ENCODE measurements at places on chromosomes 6 and 20.

DNA sequence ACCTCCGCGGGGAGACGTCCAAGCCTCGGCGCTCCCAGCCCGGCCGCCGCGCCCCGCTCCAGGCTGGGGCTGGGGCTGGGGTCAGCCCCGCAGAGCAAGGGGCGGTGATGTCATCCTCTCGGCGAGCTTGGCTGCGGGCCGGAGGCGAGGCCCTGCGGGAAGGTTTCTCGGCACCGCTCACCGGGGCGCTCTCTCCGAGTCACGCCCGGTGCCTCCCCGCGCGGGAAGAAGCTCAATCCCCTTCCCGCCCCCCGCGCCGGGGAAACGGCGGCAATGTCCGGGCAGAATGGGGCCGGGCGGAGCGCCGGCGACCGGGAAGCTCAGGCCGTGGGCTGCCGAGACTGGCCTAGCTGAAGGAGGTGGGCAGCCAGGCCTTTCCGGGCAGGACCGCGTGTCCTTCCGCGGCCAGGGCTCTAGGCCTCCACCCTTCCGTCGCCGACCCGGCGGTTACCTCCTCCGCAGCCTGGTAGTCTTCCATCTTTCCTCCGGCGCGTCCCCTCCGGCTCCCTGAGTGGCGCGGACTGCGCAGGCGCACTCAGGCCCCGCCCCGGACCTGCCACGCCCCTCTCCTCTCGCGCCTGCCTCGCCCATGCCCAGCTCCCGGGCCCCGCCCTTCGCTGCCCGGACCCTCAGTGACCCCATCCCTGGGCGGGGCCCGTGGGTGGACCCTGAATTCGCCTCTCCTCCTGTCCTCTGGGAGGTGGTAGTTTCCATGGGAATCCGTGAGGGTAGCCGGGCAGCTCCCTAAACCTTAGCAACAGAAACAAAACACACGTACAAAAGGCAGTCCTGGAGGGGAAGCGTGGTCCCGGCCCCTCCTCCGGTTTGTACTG lies at the start of gene DYNLT1:
TSS of gene DYNLT1 (minus strand) at position 513 of the 833 bp plus-strand sequence. CDS start at position 478, 35 bp downstream.
- peak; percentile 98 for DNase-seq

DNA sequence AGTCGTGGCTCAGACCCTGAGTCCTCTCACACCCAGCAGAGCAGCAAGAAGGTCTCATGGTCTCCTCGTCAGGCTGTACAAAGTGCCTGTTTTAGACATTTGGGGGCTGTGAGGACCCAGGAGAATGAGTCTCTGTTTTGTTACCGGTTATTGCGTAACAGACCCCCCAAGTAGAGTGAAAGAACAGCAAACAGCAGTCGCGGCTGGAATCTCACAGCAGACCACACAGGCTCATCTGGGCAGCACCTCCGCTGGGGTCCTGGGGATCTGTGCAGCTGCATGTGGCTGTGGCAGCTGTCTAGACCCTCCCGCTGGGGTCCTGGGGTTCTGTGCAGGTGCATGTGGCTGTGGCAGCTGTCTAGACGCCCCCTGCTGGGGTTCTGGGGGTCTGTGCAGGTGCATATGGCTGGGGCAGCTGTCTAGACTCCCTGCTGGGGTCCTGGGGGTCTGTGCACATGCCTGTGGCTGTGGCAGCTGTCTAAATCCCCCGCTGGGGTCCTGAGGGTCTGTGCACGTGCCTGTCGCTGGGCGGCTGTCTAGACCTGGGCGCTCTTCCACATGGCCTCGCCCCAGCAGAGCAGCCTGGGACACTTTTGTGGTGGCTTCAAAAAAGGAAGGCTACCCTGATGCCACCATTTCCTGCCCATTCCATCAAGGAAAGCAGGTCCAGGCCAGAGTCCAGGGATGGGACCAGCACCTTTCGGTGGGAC lies 24.7 kb downstream of the ENTPD6 start:
- DNase-seq, result no peak

- no peak for DNase-seq
Measured at GRCh38 chr20:33672426-33673113, 1.7 kb downstream of the NECAB3 start.

DNA sequence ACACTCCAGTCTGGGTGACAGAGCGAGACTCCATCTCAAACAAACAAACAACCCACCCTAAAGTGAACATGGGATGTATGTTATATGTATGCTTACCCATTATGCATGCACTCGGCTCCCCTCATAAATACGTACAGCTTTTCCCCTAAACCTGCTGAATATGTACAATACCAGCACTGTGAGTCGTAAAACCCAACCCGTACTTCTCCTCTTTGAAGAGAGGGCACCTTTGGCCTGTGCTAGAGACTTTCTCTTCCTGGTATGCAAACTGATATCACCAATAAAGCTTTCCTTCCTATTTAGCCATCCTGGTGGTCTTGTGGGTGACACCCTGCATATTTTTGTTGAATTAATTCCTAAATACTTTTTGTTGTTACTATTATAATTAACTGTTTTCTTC lies 51.3 kb downstream of the VSTM2L start:
- no peak for DNase-seq

- DNase-seq, result no peak
Measured at GRCh38 chr6:144657691-144658090, 372.6 kb downstream of the UTRN start.

- DNase-seq, result peak; percentile 46
Measured at GRCh38 chr6:132764370-132764769, 6.7 kb upstream of the VNN2 start.

- DNase-seq, result peak; percentile 52
Measured at GRCh38 chr6:21103626-21104224, 489.8 kb upstream of the SOX4 start.

GRCh38 chr20:57326667-57327455 lies 2.7 kb upstream of the SPO11 start:
- no peak for DNase-seq

DNA sequence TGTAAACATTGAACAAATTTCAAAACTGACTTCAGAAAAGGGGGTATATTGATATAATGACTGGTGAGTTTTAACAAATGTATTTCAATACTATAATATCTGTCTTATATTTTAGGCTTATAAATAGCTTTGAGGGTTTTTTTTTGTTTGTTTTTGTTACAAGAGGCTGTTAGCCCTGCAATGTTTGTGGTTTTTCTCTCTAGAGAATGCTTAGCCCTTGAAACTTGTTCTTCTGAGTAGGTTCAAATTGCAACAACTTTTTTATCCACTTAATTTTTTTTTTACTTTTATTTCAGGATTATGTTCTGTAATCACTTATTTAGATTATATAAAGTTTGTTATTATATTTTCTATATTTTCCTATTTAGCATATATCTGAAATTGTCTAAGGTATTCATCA lies 333.2 kb downstream of the RIMS1 start:
- no peak for DNase-seq

GRCh38 chr20:12835999-12836398 lies 172.8 kb upstream of the SPTLC3 start:
- no peak for DNase-seq

DNA sequence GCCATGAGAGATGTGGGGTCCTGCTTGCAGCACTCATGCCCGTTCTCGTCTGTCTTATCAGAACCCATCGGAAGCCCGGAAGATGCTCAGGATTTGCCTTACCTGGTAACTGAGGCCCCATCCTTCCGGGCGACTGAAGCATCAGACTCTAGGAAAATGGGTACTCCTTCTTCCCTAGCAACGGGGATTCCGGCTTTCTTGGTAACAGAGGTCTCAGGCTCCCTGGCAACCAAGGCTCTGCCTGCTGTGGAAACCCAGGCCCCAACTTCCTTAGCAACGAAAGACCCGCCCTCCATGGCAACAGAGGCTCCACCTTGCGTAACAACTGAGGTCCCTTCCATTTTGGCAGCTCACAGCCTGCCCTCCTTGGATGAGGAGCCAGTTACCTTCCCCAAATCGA lies 8.3 kb downstream of the PI16 start:
- DNase-seq, result peak; percentile 59

All from stomach (tissue), 19 donors.